ENCODE measurements at places on chromosomes 1 and 21. TPM values are rescaled to one million over a fixed set of nuclear protein-coding genes. Genes with fewer than 3 reads are reported as not detected.

DNA sequence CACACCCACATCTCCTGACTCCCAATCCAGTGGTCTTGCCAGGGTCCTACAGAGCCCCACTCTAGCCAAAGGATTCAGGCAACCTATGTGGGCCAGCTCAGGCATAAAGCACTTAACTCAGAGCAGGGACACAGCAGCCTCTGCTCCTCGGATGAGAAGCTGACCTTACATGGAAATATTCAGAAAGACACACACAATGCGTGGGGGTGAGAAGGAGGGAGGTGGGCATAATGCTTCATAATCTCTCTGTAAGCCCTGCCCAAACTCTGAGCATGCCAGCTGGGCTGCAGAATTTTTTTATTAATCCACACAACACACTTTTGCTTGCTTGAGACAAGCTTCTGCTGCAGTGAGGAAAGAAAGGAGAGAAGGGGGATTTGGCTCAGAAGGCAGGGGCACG is 21.6 kb downstream of the KCND3 start:
- DNase-seq, result no peak

The KCNN3 gene
- total RNA-seq, result 1.1 TPM

- no peak for DNase-seq
Observed at GRCh38 chr21:41769933-41770332, 3.1 kb upstream of the RIPK4 start.

The PKNOX1 gene
- 15.6 TPM for total RNA-seq

GRCh38 chr21:15895142-15896106 is 165.6 kb downstream of the USP25 start:
- DNase-seq, result no peak

- DNase-seq, result no peak
Observed at GRCh38 chr1:224534731-224535130, 81.4 kb upstream of the CNIH3 start.

- DNase-seq, result no peak
Observed at GRCh38 chr1:30263888-30264671, 459.3 kb downstream of the MATN1 start.

DNA sequence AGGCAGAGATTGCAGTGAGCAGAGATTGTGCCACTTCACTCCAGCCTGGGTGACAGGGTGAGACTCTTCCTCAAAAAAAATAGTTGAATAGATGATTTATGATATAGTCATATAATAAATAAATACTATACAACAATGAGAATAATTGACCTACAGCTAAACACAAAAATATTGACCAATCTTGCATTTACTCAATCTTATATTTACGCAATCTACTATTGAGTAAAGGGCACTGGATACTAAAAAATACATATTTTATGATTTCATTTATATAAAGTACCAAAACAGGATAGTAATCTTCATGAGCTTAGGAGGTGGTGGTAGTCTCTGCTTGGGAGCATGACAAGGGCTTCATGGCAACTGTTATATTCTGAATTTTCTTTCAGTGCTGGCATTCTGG is 19.1 kb upstream of the GBP3 start:
- no peak for DNase-seq

- no peak for DNase-seq
Observed at GRCh38 chr21:18147678-18148077, 97.0 kb upstream of the CHODL start.

- no peak for DNase-seq
Observed at GRCh38 chr1:86546787-86547221, at the start of gene CLCA4. Gene CLCA4 (plus strand): TSS chr1:86547078. CDS start chr1:86547120, 42 bp downstream.

DNA sequence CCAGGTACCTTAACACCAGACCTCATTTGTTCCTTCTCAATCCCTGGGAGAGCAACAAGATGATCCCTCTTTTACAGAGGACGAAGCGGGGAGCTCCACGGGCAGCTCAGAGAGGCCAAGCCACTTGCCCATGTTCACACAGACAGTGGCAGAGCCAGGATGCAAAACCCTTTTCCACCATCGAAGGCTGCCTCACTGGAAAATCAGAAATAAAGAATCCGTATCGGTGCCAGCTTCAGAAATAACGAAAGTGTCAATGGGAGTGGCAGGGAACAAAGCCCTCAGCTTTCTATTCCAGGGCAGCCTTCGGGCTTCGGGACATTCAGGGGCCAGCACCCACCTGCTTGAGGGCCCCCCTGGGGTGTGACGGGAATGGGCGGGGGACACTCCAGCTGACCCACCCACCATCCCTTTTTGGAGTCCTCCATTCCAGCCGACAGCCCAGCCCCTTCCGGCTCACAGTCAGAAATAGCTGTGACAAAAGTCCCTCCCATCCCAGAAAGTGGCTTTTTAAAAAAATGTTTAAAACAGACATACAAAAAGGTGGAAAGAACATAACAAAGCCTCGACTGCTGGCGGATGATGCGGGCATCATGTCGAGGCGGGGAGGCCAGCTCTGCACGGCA is 6.0 kb downstream of the IFFO2 start:
- peak; percentile 38 for DNase-seq

All from activated B cell treated with CpG ODN at 0.5 μM for 24 hours (primary cell).